Left hindlimb (tissue), 1 donor: ENCODE measurements at places on chromosomes 13 and 19.

DNA sequence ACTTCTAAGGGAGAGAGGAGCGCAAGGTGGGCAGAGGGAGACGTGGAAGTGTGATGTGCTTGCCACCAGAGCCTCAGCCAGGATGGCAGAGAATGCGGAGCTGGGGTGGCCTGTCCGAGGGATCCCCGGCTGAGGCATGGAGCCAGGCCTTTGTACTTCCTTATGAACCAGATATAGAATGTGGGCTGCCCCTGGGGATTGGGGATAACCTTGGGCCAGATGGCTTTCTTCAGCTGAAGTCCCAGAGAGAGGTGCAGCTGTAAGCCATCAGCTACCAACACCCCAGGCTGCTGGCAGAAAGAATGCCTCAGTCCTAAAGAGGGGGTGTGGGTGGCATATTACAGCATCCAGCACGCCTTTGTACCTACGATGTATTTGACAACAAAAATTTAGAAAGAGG, 25.5 kb upstream of the FBXO17 start:
- DNase-seq, result no peak

DNA sequence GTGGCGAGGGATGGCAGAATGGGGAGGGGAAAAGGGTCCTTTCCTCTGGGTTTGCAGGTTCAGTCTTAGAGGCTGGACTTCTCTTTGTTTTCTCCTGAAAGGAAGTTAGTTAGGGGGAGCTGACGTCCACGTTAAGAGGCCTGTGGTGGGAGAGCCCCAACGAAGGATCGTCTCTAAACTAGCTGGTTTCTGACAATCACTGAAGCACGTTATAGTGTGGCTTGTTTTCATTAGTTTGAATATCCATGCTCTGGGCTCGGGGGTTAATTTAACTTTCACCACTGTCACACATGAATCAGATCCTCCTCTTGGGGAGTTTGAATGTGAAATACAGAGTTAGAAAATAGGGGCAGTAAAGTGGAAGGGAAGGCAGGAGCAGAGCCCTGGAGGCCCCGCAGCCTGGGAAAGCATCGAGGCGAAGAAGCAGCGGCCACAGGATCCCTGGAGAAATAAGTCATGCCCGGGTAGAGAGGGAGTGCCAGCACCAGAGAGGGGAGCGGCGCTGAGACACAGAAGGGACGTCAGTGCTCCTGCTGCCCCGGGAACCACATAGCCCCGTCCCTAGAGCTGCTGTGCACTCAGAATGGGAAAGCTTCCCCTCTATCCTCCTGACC, 31.1 kb upstream of the AMER2 start:
- no peak for DNase-seq

DNA sequence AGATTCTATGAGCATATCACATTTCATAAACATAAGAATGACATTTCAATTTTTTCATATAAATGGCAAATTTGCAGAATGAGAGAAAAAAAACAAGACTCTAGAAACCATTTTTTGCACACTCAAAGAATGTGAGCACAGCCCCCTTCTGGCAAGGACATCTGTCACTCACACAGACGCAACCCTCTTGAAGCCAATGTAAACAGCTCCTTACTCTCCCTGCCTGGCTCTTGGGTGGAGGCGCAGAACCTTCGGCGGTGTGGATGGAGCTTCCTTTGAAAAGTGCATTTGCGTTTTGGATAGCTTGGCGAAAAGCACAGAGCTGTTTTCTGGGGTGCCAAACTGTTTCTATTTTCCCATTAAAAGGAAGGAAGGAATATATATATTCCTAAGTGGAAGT, 367.6 kb upstream of the TSHZ3 start:
- DNase-seq, result no peak

- no peak for DNase-seq
These were observed 58.7 kb downstream of the DPF1 start for GRCh38 chr19:38165335-38165734.
